T-cell (primary cell): ENCODE measurements at places on chromosomes 12 and 14.

GRCh38 chr12:59787610-59788009 lies 191.8 kb downstream of the SLC16A7 start:
- H3K27me3 ChIP-seq: no peaks in the 10 kb centered on the region
- H3K36me3 ChIP-seq: no peaks in the 10 kb centered on the region
- no peak overlapping the region for H3K27ac ChIP-seq
- no peaks in the 10 kb centered on the region for H3K4me1 ChIP-seq
- no peak overlapping the region for H3K4me3 ChIP-seq

- DNase-seq: no peak
- H3K4me1 ChIP-seq: no peaks in the 10 kb centered on the region
- no peak overlapping the region for H3K4me3 ChIP-seq
These were observed 3.2 kb upstream of the CLEC4C start for GRCh38 chr12:7750350-7750749.

- H3K27ac ChIP-seq: no peak overlapping the region
- no peaks in the 10 kb centered on the region for H3K4me1 ChIP-seq
- no peaks in the 10 kb centered on the region for H3K27me3 ChIP-seq
- DNase-seq: peak; percentile 38
These were observed 112.2 kb upstream of the FKBP4 start for GRCh38 chr12:2682296-2683251.

DNA sequence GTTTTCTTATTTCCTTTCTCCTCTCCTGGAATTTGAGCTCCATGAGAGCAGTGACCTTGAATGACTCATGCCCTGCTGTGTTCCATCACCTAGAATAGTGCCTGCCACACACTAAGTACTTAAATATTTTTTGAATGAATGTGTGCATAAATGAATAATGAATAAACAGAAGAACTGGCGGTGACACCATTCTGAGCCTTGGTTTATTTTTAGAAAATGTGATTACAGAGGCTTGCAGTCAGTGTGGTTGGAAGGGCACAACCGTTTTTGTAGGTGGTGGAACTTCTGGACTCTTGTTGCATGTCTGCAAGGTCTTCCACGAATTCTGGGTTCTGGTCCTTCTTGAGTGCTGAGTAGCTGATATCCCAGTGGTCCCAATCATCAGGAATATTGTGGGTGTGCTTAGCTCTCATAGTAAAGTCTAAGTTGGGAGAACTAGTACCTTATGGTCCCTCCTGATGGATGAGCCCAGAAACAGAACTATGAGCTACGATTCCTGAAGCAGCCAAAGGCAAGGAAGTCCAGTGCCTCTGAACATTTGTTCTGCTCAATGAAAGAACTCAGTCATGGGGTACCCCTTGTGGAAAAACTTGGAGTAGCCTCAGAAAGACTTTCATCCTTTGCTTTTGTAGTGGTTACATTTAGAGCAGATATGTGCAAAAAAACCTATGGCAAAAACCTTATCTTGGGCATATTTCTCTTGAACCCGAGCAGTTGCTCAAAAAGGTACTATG lies 28.8 kb upstream of the BHLHE41 start:
- no peak for DNase-seq
- H3K36me3 ChIP-seq: no peaks in the 10 kb centered on the region
- H3K27ac ChIP-seq: no peak overlapping the region
- H3K4me3 ChIP-seq: no peak overlapping the region
- H3K27me3 ChIP-seq: no peaks in the 10 kb centered on the region

GRCh38 chr14:29821661-29822429 lies 105.8 kb downstream of the PRKD1 start:
- H3K4me1 ChIP-seq: no peaks in the 10 kb centered on the region
- H3K27ac ChIP-seq: no peak overlapping the region
- H3K36me3 ChIP-seq: no peaks in the 10 kb centered on the region

DNA sequence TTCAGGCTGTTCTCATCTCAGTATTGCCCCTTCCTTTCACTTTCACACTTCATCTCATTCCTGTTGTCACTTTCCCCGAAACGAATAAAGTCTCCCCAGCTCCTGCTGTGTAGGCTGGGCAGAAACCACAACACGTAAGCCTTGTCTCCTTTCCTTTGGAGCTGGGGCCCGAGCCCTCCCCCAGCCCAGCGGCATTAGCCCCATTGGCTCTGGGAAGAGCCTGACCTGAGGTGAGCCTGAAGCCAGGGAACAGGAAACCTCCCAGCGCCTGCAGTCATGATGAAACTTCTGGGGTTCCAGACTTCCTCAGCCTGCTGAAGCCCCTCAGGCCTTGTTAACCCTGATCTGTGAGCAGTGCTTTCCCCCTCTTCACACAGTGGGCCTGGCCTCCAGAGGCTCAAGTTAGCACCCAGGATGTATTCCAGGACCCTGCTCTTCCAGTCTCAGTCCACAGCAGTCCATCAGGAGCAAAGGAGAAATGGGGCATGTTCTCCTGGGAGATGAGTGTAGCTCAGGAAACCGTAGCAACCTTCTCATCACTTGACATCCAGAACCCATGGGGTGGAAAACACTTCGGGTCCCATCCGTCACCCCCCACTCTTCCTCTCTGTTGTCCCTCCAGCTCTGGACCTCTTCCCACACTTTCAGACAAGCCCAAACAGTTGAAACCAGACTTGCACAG lies 21.8 kb downstream of the VASH1 start:
- H3K27me3 ChIP-seq: no peaks in the 10 kb centered on the region
- H3K27ac ChIP-seq: peak overlapping the region; percentile 18
- no peak for DNase-seq
- peaks cover 16% of the 10 kb centered on the region for H3K36me3 ChIP-seq

DNA sequence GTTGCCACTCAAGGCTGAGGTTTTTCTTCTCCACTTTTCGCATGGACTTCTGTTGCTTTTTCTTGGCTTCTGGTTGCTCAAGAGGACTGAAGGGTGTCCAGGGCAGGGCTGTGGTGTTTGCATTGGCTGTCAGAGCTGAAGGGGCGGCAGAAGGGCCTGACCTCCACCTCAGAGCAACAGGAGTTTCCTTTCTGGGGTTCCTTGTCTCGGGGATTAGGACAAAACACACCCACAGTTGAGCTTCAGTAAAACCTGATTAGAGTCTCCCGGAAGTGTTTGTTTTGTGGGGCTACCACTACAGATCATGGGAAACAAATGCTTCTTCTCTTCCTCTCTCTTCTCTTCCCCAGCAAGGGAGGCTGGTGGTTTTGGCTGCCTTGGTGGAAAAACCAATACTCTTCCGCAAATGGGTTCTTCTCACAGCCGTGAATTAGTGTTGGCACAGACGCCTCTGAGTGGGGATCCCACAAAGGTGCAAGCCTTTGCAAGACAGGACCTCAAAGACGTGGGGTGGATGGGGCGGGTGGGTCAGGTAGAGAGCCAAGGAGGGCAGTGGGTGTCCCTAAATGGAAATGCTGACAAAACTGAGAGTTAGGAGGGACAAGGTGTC lies 317.7 kb upstream of the TBX3 start:
- H3K27ac ChIP-seq: no peak overlapping the region
- no peaks in the 10 kb centered on the region for H3K27me3 ChIP-seq

- no peaks in the 10 kb centered on the region for H3K36me3 ChIP-seq
- no peak for DNase-seq
- H3K4me1 ChIP-seq: peaks cover 78% of the 10 kb centered on the region
- H3K4me3 ChIP-seq: no peak overlapping the region
These were observed 8.0 kb downstream of the DTX1 start for GRCh38 chr12:113064395-113065125.

DNA sequence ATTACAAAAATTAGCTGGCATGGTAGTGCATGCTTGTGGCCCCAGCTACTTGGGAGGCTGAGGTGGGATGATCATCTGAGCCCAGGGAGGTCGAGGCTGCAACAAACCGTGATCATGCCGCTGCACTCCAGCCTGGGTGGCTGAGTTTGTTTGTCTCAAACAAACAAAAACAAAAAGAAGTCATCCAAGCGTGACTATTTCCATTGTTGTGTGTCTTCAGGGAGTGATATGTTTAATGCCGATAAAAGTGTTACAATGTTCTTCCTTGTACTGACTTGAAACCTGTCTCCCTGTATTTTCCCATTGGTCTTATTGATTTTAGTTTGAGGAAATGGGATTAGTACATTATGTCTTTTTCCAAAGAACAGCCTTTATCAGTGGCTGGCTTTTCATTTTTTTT lies 75.6 kb upstream of the USP44 start:
- H3K4me1 ChIP-seq: no peaks in the 10 kb centered on the region
- DNase-seq: no peak
- H3K4me3 ChIP-seq: no peak overlapping the region
- no peaks in the 10 kb centered on the region for H3K36me3 ChIP-seq

DNA sequence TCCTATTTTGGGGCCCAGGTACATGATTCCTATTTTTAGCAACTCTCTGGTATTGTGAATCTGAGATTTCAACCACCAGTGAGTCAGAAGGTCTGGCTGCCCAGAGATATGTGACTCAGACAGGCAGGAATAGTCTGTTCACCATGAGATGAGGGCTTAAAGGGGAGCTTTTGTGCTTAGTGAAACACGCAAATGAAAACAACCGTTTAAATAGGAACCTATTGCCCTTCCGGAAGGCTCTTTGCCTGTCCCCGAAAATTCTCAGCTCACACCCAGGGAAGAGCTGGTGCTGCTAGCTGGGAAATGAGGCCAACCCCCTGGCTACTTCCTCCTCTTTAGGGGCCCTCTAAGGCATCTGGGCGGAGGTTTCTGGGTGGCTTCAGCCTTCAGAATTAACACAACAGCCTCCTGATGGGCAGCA lies 283.6 kb downstream of the CACNA1C start:
- no peak for DNase-seq
- H3K4me3 ChIP-seq: no peak overlapping the region
- H3K36me3 ChIP-seq: no peaks in the 10 kb centered on the region
- no peaks in the 10 kb centered on the region for H3K4me1 ChIP-seq
- no peak overlapping the region for H3K27ac ChIP-seq
- H3K27me3 ChIP-seq: peaks cover 11% of the 10 kb centered on the region

DNA sequence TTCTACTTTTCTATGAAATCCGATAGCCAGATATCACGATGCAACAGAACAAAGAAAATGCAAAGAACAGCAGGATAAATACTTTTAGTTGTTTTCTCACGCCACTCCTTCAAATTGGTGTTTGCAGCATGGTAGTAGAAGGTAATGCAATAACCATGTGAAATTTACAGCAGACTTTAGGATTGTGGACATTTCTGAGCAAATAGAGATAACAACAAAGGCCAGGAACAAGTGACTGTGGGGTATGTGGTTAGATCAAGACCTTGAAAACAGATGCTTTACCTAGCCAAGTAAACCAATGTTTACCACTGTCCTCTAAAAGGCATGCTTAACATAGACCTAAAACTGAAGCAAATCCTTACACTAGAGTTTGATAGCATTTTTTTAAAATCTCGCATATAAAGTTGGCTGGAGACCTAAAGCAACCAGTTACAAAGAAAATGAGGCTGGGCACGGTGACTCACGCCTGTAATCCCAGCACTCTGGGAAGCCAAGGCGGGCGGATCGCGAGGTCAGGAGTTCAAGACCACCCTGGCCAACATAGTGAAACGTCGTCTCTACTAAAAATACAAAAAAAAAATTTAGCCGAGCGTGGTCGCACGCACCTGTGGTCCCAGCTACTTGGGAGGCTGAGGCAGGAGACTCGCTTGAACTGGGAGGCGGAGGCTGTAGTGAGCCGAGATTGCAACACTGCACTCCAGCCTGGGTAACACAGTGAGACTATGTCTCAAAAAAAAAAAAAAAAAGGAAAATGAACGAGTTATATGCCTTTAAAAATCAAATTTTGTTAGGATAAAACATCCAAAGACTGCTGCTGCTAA lies 123.2 kb upstream of the FOXN3 start:
- peaks cover 6% of the 10 kb centered on the region for H3K4me1 ChIP-seq
- no peak overlapping the region for H3K4me3 ChIP-seq
- H3K27ac ChIP-seq: no peak overlapping the region

DNA sequence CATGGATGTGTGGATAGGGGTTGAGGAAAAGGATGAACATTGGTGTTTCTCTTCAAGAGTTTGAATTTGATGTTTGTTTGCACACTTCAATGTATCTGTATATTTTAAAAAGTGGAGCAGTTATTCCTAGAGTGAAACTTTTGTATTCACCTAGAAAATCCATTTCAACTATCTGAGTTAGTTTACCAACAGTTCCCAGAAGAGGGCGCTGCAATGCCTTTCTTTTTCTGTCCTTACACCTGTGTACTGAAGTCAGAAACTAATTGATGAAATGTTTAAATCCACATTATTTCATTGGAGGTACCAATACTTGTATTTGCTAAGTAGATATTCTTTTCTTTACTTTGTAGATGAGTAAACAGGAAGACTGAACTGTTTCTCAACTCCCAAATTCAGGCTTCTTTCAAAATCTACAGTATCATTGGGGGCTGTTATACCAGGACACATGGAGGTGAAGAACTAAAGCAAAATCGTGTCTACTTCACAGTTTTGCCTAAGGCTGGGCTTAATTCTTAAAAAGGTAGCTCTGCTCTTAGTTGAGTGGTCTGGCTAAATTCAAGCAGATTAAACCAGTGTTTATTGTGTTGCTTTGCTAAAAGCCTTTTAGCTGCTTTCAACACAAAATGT lies 26.6 kb upstream of the KLRB1 start:
- peak overlapping the region; percentile 48 for H3K27ac ChIP-seq
- H3K27me3 ChIP-seq: no peaks in the 10 kb centered on the region
- H3K36me3 ChIP-seq: no peaks in the 10 kb centered on the region
- peaks cover 24% of the 10 kb centered on the region for H3K4me1 ChIP-seq

DNA sequence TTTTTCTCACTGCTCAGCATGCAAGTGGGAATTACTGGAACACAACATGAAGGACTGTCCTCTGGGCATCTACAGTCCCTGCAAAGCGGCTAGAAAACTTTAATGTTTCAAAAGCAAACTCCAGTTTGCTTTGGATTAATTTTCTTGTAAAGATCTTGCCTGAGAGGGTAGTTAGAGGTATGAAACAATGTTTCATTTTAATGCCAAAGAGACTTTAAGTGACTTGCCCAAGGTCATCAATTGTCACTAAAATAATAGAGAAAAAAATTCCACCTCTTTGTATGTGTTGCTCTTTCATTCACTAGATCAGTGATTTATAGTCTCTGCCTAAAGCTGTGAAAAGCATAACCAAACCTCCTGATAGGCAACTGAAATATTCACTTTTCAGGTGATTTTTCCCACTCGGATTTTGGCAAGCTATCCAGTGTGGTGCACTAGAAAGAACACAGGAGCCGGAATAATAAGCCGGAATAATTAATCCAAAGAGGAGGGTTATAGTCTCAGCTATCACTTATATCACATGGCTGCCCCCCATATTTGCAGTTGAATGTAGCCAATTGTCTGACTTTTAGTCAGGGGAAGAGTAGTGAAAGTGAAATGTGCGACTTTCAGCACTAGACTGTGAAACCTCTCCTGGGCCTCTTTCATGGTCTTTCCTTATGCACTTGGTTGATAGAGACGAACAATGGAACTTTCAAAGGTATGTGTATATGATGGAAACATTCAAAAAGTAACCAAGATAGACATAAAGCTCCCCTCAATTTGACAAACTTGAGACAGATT lies 107.7 kb downstream of the SLC6A15 start:
- H3K27ac ChIP-seq: no peak overlapping the region
- no peak for DNase-seq
- no peaks in the 10 kb centered on the region for H3K36me3 ChIP-seq
- H3K27me3 ChIP-seq: no peaks in the 10 kb centered on the region

- H3K4me1 ChIP-seq: peaks cover 4% of the 10 kb centered on the region
- no peak overlapping the region for H3K27ac ChIP-seq
- H3K36me3 ChIP-seq: no peaks in the 10 kb centered on the region
- H3K4me3 ChIP-seq: no peak overlapping the region
- no peaks in the 10 kb centered on the region for H3K27me3 ChIP-seq
These were observed 133.5 kb upstream of the HIF1A start for GRCh38 chr14:61561657-61562276.
